ENCODE measurements at places on chromosomes 3 and 15.

DNA sequence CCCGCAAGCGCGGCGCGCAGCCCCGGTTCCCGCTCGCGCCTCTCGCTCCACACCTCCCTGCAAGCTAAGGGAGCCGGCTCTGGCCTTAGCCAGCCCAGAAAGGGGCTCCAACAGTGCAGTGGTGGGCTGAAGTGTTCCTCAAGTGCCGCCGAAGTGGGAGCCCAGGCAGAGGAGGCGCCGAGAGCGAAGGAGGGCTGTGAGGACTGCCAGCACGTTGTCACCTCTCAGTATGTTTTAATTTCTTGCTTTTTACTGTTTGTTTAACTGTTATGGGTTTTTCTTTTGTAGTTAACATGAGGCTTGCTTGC, 1525.7 kb downstream of the SI start:
- no peak for DNase-seq

GRCh38 chr15:76169911-76170800, 110.4 kb downstream of the TMEM266 start:
- DNase-seq = no peak

DNA sequence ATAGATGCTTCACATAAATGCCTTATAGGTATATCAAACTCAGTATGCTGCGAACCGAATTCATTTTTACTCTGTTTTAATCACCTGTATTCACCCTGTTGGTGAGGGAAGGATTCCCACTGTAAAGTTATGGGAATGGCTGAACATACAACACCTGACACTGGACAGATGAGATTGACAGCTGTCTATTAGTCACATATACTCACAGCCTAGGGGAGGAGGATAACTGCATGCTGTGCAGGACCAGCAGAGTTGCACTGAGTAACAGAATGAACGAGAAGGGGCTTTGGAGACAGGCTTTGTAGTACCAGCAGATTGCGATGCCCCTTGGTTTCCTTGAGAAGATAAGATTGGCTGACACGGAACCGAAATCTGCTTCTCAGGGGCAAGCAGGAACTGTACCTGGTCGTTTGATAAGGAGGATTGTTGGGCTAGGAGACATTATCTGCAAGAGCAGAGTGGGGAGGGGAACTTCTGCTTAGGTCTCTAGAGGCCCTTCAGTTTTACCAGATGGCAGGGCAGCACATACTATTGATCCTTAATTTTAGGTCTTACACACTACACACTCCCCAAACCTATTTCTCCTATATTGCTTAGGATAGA, 43.5 kb upstream of the SLC22A13 start:
- no peak for DNase-seq

DNA sequence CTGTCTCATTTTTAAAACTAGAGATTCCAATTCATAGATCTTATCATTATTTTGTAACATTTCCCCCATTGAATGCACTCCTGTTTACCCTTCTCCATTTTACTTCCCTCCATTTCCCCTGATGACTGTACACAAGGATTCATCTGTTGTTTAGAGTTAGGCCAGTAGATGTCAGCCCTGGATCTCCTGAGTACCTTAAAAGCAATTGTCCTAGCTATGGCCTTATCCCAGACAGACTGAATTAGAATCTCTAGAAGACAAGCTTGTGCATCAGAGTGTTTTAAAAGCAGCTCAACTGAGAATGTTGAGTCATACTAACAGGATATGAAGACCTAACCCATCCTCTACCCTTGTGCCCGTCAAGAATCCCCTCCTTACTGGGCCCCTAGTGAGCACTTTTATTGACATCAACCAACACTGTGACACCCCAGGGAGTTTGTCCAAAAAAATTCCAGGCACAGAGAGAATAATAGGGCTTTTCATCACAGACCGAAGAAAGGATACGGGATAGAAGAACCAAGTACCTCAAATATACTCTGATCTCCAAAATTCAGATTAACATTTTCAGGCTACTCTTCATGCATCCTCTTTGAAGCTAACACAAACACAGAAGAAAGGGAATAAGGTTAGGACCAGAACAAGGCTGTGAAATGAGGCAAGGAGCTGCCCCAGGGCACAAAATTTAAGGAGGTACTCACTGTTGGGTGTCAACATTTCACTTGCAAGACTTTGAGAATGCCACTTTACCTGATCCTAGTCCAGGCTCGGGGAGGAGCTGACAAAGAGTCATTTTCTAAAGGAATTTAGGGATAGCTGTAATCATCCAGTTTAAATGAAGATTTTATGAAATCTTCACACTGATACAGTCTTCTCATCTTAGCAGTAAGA, 17.1 kb downstream of the ZBED2 start:
- DNase-seq = peak; percentile 28

GRCh38 chr15:45200799-45201556, 13.2 kb upstream of the SHF start:
- DNase-seq = no peak

- DNase-seq = no peak
Observed at GRCh38 chr3:156378871-156379270, 176.0 kb downstream of the SSR3 start.

GRCh38 chr15:89003865-89004725, 84.2 kb upstream of the ABHD2 start:
- DNase-seq = no peak

DNA sequence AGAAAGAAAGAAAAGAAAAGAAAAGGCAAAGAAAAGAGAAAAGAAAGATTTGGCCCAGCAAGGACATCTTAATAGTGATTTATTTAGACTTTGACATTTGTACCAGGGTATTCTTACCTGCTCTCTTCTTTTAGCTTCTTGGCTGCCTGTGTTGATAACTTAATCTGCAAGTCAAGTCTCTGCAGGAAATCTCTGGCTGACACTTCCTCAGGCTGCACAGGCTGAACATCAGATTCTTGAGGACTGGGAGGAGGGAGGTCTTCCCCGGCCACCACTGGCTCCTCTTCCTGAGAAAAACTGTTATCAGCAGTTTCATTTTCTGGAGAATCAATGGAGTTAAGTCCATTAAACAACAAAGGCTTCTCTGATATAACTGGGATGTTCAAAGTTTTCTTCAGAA, 12.8 kb downstream of the LYSMD2 start:
- DNase-seq = no peak

DNA sequence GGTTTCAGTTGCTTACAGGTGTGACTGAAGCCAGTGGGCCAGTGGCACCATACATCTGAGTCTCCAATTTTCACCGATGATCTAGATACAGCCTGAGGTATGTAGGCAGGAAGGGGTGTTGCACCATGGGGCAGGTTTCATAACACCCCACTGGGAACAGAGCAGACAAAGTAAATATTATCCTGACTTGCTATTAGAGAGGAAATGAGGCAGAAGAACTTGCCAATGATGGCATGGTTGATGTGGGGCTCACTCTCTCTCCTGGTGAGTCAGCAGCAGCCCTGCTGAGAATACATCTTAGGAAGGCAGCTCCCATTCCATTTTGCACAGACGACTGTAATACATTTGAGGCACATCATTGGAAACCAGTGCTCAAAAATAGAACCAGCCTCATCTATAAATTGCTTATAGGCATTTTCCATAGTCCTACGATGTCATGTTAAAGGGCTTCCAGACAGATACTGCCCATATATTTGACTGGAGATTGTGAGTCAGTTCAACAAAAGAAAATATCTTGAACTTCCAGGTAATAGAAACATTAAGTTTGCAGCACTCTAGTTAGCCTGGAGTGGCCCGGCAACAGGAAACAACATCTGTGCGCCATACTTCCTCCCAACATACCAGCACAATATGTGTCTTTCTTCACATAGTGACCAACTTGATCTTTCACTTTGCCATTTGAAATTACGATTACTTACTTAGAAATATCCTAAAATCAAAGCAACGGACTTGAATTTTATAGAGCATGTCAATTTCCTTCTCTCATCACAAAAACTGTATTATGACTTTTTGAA, 175.5 kb downstream of the NECTIN3 start:
- no peak for DNase-seq

- DNase-seq = no peak
Observed at GRCh38 chr15:101456057-101456739, 33.3 kb downstream of the PCSK6 start.

GRCh38 chr15:40340740-40341400, at the start of gene CCDC9B:
TSS of gene CCDC9B (minus strand) at chr15:40340939. CDS start at chr15:40340819, 120 bp downstream.
- no peak for DNase-seq

GRCh38 chr3:40129981-40130380, 179.5 kb upstream of the EIF1B start:
- DNase-seq = no peak

DNA sequence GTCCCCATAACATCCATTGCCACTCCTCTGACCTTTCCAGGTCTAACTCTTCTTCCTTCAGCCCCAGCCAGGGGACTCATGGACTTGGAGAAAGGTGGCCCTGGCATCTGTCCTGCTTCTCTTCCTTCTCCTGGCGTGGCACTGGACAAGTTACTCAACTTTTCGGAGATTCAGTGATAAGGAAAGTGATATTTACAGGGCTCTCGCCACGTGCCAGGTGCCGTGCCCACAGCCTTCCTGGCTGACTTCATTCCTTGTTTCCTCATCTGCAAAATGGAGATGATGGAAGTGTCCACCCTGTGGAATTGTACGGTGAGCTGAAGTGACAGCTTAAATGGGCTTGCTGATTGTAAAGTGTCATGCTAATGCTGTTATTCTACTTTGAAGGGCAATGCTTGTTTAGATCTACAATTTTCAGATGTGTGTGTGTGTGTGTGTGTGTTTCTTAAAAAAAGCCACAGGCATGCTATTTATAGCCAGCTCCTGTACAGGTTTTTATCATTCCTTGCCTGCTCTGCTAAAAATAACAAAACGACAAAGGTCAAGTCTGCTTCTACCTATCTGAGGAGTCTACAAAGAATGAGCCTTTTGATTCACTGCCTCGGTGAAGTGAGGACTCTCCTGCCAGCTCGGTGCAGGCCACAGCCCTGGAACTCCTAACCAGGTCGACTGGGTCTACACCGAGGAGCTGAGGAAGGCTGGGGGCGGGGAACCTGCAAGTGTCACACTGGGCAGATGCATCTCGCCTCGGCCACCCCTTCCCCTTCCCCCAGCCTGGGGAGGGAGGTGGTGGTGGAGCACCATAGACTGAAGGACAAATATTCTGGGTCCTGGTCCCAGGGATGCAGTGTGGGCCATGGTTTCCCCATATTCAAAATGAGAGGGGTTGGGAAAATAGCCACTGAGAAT, 11.4 kb upstream of the ATP2B2 start:
- no peak for DNase-seq

- DNase-seq = no peak
Observed at GRCh38 chr15:38069511-38070011, 135.1 kb downstream of the TMCO5A start.

DNA sequence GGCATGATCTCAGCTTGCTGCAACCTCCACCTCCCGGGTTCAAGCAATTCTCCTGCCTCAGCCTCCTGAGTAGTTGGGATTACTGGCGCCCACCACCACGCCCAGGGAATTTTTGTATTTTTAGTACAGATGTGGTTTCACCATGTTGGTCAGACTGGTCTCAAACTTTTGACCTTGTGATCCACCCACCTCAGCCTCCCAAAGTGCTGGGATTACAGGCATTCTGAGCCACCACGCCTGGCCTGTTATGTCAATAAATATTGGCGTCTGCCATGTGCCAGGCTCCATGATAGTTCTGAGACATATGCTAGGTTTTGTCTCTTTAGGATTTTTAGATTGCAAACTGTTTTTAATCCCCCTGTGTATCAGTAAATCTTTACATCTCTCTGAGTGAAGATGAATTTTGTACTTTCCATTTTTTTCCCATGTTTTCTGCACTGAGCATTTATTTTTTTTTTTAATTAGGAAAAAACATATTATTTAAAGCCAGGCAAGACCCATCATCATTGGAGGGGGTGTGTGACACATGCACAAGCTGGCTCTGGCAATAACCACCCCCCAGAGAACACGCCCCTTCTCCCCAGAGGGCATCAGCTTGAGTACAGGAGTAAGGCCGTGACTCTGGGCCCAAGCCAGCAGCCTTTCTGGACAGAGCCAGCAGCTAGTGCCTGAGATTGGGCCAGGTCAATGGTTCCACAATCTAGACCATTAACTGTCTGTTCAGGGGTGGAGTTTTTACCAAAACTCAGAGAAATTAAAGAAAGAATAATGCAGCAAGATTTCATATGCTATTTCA, 51.0 kb upstream of the ATP1B3 start:
- DNase-seq = no peak

DNA sequence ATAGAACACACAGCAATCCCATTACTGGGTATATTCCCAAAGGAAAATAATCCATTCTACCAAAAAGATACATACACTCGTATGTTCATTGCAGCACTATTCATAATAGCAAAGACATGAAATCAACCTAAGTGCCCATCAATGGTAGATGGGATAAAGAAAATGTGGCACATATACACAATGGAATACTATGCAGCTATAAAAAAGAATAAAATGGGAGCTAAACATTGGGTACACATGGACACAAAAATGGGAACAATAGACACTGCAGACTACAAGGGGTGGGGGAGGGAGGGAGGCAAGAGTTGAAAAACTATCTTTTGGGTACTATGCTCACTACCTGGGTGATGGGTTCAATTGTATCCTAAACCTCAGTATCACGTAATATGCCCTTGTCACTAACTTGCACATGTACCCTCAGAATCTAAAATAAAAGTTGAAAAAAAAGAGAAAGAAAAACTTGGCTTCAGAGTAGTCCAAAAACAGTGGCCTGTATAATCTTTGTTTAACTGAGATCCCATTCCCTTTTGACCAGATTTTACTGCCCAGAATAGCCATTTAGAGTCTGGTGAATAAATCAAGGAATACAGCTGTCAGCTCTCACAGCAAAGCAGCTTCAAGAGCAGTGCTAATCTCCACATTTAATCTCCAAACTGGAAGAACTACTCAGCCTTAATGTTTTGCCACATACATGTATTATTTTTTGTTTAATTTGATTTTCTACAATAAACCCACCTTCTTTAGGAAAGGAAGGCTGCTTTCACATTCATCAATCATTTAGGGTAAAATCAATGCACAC, 54.5 kb upstream of the XRN1 start:
- DNase-seq = no peak

DNA sequence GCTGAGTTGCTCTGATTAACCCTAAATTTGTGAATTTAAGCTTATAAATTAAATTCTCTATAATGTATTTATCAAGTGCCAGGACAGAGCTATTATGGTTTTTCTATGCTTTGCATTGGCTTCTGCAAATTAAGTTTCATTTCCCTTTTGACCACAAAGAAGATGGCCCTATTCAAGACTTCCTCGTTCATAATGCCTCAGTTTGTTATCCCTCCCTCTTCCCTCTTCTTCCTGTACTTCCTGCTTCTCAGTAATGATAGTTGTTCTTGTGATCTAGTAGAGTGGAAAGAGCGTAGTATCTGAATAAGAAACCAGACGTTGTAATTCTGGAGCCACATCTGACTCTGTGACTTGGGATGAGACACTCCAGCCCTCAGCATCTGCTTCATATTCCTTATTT, 118.7 kb downstream of the CACNA1D start:
- no peak for DNase-seq

DNA sequence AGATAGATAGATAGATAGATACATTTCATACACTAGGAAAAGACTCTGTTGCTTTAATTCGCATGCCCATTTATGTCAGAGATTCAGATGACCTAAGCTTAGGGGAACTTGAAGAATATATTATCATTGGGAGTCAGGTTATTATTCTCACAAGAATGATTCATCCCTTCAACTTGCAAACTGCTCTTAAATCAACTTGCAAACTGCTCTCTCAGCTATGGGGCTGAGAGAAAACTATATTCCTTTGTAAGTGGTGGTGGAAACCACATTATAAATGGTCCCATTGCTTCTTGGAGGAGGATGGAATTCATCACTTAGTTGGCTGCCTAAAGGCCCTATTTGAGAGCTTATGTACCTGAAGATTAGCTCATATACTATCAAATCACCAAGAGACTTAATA, 160.9 kb upstream of the STAC start:
- no peak for DNase-seq

- DNase-seq = no peak
Observed at GRCh38 chr15:51736069-51736468, 1.4 kb downstream of the LYSMD2 start.

GRCh38 chr3:89571298-89571697, 463.9 kb downstream of the EPHA3 start:
- no peak for DNase-seq

Measured in GM10248 (cell line).